GM12864 (cell line): ENCODE measurements at places on chromosomes 7 and 10.

- no peak for DNase-seq
Observed at GRCh38 chr10:127977357-127978009, 70.6 kb downstream of the PTPRE start.

- no peak for DNase-seq
Observed at GRCh38 chr7:101160910-101161309, 4.5 kb downstream of the VGF start.

DNA sequence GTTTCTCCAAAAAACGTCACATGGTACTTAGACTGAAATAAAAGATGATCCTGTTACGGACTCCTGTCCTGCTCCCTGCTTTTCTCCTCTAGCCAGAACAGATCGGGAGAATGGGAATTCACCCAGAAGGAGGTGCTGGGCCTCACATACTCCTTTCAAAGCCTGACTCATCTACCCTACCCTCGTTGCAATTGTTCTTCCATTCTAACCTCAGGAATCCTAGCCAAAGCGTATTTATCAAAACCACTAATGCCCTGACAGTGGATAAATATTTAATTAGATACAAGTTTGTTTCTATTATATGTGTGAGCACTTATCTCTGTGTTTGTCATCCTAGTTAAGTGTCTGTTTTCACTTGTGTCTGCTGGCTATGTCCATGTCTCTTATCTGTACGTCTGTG, 21.7 kb downstream of the ZCWPW1 start:
- DNase-seq = no peak

- DNase-seq = no peak
Observed at GRCh38 chr10:120702032-120702431, 149.1 kb upstream of the WDR11 start.

DNA sequence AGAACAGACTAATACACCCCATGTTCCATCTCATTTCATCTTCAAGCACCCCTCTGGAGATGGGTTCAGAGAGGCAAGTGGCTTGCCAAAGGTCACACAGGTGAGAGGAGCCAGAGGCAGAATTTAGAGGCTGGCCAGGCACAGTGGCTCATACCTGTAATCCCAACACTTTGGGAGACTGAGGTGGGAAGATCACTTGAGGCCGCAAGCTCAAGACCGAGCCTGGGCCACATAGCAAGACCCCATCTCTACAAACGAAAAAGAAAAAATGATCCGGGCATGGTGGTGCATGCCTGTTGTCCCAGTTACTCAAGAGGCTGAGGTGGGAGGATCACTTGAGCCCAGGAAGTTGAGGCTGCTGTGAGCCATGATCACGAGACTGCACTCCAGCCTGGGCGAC, 34.7 kb upstream of the MYL10 start:
- no peak for DNase-seq

- DNase-seq = no peak
Observed at GRCh38 chr10:53382543-53382942, 610.0 kb upstream of the MBL2 start.

GRCh38 chr10:104170610-104171254, 48.8 kb downstream of the SFR1 start:
- DNase-seq = no peak
